ENCODE measurements at places on chromosomes 4 and X.

DNA sequence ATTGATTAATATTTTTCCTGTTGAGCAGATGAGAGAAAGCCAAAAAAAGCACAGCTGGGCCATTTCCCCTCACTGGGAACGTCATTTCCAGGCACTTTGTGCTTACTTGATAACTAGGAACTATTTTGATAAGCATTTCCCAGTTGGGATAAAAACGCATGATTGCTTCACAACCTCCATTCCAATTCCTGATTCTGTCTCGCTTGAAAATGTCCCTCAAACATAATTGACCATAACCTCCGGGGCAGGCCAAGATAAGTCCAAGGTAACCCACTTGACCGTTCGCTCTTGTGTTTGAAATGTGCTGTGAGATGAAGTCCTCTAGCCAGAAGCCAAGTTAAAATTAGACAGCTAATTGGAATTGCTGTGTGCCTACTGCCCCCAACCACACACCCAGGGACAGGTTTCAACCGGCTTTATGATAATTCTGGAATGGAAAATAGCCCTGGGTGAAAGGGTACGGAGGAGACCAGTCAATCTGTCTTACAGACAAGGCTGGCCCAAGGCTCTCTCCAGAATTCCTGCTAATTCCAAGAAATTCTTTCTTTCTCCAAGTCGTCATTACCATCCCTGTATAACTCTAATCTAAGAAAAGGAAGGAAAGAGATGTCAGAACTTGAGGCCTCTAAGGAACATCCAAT lies 137.1 kb downstream of the MID1 start:
- DNase-seq, result no peak

DNA sequence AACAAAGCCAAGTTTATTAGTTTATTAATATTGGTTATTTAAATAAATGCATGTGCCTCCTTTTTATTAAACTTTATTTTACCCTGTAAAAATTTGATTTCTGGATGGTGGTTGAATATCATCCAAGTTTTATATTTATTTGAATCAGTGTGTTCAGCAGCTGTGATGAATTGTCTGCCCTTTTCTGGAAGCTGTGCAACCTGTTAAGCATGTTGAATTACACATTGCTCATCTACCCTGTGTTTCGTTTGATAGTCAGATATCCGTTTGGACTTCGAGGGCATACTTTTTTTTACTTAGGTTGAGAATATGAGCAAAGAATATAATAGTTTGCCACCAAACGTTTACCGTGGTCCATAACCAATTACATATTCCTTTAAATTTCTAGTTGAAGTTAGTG lies 95.8 kb upstream of the TENM3 start:
- DNase-seq, result no peak

DNA sequence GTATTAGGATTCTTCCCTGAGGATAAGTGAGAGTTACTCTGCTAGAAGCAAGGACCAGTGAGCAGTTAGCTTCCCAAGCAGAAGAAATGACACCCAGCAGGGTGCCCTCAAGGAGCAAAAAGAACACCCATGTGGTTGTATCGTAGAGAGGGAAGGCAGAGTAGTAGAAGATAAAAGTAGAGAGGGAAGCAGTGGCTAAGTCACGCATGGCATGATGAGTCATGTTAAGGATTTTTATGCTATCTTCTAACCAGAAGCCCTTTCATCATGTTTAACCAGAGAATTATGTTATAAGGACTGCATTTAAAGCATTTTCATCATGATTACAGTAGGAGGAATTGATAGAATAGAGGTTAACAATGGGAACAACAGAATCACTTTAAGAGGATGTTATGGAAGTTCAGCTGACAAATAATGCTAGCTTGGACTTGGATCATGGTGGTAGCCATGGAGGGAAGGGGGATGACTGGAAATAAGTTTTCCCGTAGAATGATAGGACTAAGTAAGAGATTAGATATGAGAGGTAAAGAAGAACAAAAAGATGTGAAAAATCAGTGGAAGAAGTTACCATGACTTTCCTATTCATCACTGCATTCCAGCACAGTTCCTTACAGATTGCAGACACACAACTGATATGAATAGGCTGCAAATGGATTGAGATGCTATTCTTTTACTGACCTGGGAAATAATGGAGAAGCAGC lies 383.5 kb upstream of the INTU start:
- peak; percentile 2 for DNase-seq

- no peak for DNase-seq
Observed at GRCh38 chr4:55036405-55036804, 89.0 kb downstream of the KDR start.

DNA sequence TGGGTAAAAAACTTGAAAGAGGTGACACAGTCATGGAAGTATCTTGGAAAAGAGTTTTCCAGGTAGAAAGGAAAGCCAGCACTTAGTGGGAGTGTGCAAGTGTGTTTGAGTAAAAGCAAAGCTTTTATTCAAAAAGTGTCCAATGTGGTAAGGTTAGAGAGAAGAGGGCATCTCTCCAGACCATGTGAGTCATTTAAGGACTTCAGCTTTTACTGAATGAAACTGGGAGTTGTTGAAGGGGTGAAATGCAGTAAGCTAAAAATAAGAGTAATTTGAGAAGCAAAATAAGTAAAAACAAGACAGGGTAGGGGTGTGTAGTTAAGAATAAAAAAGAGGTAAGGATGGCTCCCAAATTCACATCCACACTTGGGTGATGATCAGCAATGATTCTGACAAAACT lies 238.9 kb downstream of the SLC7A11 start:
- DNase-seq, result no peak

DNA sequence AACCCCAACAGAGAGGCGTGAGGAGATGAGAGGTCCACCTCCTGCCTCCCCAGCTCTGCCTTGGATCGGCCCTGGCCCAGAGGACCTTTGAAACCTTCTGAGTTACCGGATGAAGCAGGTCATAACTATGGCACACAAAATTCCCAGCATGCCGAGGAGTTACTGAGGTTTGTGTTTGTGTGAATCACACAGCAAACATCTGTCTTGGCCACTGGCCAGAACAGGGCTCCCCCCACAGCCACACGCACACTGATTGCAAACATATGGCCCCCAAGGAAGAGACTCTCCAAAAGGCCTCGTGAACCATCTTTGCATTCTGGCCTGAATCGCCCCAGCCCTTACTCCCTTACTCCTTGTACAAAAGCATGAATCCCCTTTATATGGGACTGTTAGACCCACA lies 18.9 kb downstream of the RPS4X start:
- no peak for DNase-seq

- no peak for DNase-seq
Observed at GRCh38 chr4:185358959-185359358, 36.8 kb downstream of the LRP2BP start.

GRCh38 chr4:110139815-110140214 lies 58.6 kb downstream of the ELOVL6 start:
- no peak for DNase-seq

DNA sequence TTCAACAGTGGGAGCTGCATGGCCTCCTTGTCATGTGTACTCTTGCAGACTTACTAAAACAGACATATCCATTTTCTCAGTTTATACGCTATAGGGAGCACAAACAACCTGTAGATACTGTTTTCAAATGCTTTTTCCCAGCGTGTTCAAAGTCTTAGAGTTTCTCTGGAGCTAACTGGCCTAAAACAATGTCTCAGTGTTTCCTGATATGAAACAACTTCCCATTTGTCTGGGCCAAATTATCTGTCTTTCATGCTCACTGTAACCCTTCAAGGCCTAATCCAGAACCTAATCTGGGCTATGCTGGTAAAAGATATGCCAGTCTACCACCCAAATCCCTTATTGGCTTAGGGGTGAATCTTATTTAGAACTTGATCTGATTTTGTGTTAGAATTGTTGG lies 38.8 kb downstream of the RAB40A start:
- no peak for DNase-seq

GRCh38 chr4:38084877-38085711 lies 124.9 kb downstream of the PTTG2 start:
- DNase-seq, result no peak

DNA sequence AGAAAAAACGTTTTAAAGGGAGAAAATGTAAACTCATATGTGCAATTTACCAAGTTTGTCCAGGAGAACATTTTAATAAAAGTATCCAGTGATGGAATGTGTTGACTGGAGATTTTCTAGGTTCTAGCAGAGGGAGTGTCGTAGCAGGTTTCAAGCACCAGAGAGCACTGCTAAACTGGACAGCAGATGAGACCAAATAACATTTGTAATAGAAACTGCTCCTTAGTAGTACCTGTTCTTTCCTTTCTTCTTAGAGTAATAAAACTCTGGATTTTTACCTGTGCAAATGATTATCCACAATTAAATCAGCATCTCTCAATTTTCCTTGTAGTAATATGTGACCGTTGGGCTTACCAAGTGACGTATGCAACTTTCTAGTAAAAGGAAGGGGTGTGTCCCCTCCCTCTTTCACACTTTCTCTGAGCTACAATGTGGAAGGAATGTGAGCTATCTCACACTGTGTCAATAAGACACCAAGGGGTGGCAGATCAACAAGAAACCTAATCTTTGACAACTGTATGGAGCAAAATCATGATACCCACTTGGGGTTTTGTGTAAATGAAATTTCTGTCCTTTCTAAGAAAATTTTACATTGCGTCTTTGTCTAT lies 9.5 kb downstream of the HPGDS start:
- DNase-seq, result peak; percentile 25

DNA sequence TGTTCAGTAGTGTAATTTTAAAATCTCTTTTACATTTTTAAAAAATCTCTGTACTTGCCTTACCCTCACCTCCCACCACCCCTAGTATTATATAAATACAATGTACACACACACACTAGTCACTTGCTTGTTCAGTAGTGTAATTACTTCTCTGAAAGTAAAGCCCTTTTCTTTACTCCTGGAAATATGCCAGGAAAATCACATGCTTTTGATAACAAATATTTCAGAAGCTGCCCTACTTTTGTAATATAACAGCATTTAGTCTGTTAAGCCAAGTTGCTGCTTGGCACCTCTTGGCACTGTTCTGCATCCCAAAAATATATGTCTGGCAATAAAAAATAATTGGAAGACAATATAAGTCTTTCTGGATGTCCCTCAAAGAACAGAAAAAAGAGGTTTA lies 172.8 kb upstream of the APOOL start:
- no peak for DNase-seq

GRCh38 chr4:17956245-17956644 lies 65.3 kb downstream of the LCORL start:
- DNase-seq, result no peak

DNA sequence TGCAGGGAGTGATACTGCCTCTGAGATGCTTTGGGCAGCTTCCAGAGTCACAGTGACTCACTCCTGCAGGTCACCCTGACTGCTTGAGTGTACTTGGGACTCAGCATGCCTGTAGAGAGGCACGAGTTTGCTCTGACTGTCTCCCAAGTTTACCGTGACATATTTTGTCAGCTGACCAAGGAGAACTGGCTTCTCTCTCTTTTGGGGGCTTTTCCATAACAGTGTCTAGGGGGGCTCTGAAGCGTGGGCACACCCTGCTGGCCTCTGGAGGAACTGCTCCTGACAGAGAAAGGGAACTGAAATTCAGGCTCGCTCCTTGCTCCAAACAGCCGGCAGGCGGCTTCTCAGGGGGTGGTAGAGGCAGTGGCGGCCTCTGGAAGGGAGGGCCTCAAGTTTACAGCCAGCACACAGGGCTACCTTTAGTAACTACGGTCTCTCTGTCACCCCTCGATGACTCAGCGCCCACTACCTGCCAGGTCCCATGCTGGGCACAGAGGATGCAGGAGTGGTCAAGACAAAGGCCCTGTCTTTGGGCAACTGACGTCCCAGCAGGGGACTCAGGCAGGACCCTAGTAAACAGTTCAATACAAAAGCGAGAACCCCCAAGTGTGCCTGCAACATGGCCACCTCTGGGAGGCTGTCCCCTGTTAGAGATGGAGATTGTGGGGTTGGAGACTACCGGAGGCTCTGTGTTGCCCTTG lies 17.8 kb downstream of the ZNF185 start:
- peak; percentile 76 for DNase-seq

GRCh38 chrX:71976753-71977152 lies 66.1 kb downstream of the NHSL2 start:
- no peak for DNase-seq
